Omental fat pad (tissue), 4 donors: ENCODE measurements at places on chromosomes 11 and 22. TPM values are rescaled to one million over a fixed set of nuclear protein-coding genes. Genes with fewer than 3 reads are reported as not detected.

Gene TEX54
- not detected for total RNA-seq

Gene TSGA10IP
- total RNA-seq, result not detected

Gene RBM14
- total RNA-seq, result 38.3 TPM

Gene RAG2
- total RNA-seq, result not detected

Gene MGAT3
- 12.2 TPM for total RNA-seq

Gene UPK3A
- total RNA-seq, result not detected

Gene MICALL1
- 15.4 TPM for total RNA-seq

Gene MMP27
- total RNA-seq, result not detected

Gene JHY
- 5.4 TPM for total RNA-seq

Gene SYNGR1
- 9.4 TPM for total RNA-seq

Gene CYTH4
- total RNA-seq, result 17.4 TPM

Gene TUB
- 10.1 TPM for total RNA-seq

Gene IL18
- total RNA-seq, result 70.9 TPM

Gene PNPLA3
- total RNA-seq, result 1.6 TPM

Gene MDK
- 18.1 TPM for total RNA-seq

Gene VPREB1
- not detected for total RNA-seq

Gene TSPO
- 597 TPM for total RNA-seq

Gene SHANK3
- total RNA-seq, result 61.3 TPM

- DNase-seq, result no peak
Measured at GRCh38 chr11:11866203-11866602, 24.4 kb downstream of the USP47 start.

GRCh38 chr22:29635734-29636357 lies 32.4 kb downstream of the NF2 start:
- DNase-seq, result no peak

GRCh38 chr22:49297871-49298721 lies 529.6 kb downstream of the BRD1 start:
- DNase-seq, result no peak

GRCh38 chr11:69494851-69495250 lies 13.4 kb downstream of the LINC01488 start:
- DNase-seq, result no peak

DNA sequence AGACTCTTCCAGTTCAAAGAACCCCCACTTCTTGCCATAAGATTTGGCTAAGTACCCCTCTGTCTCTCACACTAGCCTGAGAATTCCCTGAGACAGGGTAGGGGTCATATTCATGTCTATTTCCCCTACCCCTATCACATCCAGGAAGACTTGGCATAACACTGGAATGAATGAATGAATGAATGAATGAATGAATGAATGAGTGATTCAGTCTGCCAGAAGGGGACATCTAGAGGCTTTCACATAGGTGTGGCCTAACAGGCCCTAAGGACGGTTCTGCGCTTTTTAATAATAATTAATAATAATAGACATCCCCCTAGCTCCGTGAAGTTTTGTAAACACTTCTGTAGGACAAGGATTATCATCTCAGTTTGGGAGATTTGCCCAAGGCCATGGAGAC lies 415.7 kb downstream of the TENM4 start:
- DNase-seq, result no peak

DNA sequence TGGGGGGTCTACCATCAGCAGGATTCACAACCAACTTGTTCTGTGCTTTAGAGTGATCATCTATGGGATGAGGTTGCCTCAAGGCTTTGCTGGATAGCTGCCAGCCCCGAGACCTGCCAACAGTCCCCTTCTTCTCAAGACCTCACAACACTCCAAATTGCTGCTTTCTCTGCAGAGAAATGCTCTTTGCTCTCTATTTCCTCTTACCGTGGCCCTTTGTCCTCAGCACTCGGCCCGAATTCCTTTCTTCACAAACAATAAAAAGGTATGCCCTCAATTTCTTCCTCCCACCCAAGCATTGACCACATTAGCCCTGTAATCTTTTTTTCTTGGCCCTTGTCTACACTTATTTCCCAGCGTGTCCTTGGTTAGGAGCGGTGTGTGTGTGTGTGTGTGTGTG lies 147.4 kb upstream of the SNX19 start:
- DNase-seq, result no peak

DNA sequence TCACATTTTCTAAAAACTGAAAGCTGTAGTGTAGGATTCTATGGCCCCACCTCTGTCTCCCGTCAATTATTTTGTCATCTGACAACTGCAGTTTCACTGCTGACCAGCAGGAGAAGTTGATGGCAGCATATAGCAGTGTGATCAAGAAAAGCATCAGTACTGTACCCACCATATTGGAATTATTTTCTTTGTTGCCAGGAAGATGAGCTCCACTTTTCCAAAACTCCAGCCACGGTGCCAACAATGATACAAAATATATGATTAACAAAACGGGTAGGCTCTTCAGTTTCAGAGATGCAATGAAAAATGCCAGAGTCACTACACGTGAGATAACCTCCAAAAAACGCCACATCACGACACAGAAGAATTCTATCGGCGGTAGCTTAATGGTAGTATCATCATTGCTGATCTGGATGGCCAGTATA lies 41.3 kb downstream of the XKR3 start:
- DNase-seq, result no peak

GRCh38 chr11:27255447-27255828 lies 107.6 kb downstream of the CCDC34 start:
- DNase-seq, result no peak

DNA sequence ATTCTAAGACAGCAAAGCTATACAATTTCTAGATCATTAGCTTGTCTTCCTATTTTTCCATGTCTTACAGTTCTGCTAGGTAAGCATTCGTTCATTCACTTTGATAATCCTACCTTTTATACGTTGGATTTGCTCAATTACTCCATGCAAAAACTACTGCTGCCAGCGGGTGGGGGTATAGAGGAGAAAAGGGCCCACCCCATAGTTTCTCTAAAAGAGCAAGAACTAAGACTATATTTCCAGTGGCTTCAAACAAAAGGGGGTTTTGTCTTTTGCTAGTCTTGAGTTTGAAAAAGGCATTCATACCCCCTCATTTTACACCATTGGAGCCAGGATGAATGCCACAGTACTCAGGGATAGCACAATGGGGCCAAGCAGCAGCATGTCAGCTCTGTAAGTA lies 155.7 kb downstream of the WT1 start:
- no peak for DNase-seq

- DNase-seq, result no peak
Measured at GRCh38 chr11:34791780-34792542, 124.2 kb downstream of the APIP start.

GRCh38 chr22:36424901-36425579 lies 37.3 kb upstream of the MYH9 start:
- no peak for DNase-seq

DNA sequence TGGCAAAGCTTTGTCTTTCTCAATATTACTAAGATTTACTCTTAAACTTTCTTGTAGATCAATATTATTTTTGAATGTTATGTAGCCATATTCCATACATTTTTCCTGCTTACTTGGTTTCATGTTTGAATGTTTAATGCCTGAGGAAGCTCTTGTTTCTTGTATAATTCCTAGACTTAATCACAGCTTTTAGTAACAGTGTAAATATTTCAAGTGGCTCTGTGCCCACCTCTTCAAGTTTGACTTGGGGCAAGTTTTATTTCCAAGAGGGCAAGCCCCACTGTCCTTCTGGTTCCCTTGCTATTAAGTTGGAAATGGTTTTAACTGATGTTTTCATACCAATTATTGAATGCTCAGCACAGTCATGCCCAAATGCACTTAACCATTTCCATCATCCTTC lies 1004.1 kb downstream of the OPCML start:
- no peak for DNase-seq

- DNase-seq, result no peak
Measured at GRCh38 chr11:11670574-11670973, 48.8 kb upstream of the GALNT18 start.

DNA sequence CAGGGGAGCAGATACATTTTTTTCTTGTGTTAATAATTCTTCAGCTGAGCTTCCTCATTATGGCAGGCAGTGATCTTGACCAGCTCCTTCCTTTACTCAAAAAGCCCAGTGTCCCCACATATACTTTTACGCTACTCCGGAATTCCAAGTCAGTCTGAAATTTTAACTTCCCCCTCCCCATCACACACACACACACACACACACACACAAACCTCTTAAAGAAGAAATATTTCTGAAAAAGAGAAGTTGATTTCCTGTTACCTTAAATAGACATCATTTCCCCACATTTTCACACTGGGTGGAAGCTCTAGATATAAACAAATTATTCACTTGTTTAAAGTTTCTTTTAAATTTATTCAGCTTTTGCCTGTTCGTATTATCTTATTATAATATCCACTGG lies 113.9 kb downstream of the DBX1 start:
- DNase-seq, result no peak

- no peak for DNase-seq
Measured at GRCh38 chr11:86580535-86580934, 91.9 kb downstream of the ME3 start.

GRCh38 chr11:61054513-61054912 lies 47.8 kb upstream of the CD5 start:
- no peak for DNase-seq

DNA sequence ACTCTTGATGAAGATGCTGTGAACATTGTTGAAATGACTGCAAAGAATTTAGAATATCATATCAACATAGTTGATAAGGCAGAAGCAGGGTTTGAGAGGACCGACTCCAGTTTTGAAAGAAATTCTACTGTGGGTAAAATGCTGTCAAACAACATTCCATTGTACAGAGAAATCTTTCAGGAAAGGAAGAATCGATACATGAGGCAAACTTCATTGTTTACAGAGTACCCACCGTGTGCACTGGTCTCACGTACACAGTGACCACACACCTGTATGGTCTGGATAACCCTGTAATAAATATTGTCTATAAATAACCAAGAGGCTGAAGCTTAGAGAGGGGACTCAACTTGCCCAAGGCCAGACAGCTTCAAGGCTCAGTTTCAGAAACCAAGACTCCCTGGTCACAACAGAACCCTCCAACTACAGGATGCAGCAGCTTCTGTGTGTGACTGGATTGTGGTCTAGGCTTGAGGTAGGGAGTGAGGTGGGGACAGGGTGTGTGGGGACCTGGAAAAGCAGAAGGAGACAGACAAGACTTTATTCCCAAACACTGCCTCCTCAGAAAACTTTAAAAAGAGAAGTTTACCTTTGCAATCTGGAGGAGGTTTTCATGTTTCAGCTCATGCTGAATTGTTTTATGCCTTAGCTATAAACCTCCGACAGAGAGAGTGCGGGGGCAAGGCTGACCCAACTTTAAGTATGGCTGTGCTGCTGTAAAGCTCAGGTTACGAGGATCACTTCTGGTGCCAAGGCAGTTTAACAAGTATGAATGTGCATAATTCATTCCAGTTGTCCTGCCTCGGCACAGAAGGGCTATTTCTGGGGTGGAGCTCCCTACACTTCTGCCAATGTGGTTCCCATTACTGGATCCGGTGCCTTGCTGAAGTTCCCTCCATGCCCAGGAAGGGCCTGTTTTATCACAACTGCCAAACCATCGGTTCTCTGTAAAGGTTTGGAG lies 372.6 kb upstream of the NARS2 start:
- DNase-seq, result no peak

DNA sequence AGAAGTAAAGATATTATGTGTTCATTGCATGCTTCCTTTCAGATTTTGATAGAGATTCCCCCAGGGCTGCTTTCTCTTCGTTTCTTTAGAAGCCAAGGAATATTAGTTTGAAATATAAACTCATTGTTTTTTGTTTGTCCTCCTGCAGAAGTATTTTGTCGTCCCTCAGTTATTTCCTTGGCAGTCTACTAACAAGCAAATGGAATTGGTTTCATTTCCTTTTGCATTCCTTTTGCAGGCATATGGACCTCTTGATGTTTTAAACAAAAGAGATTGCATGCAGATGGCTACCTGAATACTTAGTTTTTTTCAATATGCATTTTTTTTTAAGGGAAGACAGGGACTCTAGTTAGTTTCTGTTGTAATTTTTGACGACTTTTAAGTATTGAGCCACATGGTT lies 62.2 kb downstream of the BCL2L13 start:
- no peak for DNase-seq

- DNase-seq, result no peak
Measured at GRCh38 chr11:68266936-68267880, 4.6 kb downstream of the C11orf24 start.

- DNase-seq, result no peak
Measured at GRCh38 chr11:15941206-15941770, 415.1 kb downstream of the SOX6 start.

GRCh38 chr11:18397921-18398320 lies 3.6 kb downstream of the LDHA start:
- no peak for DNase-seq

DNA sequence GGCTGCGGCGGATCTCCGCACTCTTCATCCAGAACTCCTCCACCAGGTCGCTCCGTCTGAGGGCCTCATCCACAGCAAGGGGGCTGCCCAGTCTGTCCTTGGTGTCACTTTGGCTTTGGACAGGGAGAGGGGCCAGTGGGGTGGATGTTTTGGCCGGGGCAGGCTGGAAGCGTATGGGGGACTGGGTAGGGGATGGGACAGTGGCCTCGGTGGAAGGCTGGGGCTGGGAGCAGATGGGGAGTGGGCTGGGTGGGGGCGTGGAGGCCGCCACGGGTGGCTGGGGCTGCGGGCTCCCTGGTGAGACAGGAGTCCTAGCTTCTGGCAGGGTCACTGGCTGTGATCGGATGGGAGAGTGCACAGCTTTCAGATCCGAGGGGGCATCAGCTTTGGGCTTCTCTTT lies 44.4 kb upstream of the BID start:
- no peak for DNase-seq

DNA sequence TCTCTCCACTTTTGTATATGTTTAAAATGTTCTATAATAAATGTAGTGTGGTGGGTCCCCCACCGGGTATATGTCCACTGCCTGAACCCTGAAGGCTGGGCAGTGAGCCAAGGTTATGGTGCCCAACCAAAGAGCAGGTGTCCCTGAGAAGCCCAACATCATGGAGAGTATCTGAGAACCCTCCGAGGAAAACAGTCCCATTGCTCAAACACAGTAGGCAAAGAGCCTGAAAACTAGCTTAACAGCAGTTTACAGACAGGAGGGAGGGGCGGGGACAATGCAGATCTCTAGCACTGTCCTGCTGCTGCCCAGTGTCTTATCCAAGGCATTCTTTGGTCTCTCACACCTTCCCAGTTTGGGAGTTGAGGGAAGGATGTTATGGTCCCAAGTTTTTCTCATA lies 91.0 kb downstream of the TMPRSS5 start:
- no peak for DNase-seq

DNA sequence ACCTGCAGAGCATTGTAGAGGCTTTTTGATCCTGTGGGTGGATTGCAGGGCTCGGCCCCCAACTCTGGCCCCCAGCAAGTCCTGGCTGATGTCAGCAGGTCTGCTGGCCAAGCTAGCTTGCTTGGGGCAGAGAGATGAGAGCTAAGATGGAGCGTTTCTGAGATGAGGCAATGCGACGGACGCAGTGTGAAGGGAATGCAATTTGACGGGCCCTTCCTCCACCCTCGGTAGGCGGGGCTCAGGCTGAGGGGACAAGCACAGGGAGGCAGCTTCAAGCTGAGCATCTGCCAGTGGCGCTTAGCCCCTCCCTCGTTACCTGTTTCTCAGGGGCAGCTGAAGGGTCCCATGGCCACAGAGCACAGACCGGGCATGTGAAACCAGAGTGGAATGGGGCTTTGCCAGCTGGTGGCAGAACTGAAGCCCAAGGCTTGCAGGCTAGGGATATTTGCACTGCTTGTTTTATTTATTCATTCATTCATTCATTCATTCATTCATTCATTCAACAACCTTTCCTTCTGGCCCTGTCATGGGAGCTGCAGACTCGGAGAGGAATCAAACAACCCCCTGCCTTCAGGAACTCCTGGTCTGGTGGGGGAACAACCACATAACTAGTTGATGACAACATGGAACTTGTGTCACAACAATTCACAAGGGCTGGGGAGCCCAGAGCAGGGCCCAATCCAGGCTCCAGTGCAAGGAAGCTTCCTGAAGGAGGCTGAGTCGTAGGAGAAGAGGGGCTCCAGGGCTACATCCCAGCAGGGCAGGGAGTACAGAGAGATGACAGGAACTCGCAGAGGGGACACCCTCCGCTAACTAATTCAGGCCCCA lies 66.8 kb downstream of the THAP12 start:
- DNase-seq, result no peak
